ENCODE measurements at places on chromosomes 7 and 10. TPM values are rescaled to one million over a fixed set of nuclear protein-coding genes. Genes with fewer than 3 reads are reported as not detected.

- H3K4me1 ChIP-seq: peaks cover 24% of the 10 kb centered on the region
- H3K4me3 ChIP-seq: peak overlapping the region; percentile 95
- no peaks in the 10 kb centered on the region for H3K27me3 ChIP-seq
- peak overlapping the region; percentile 75 for H3K27ac ChIP-seq
These were observed 745 bp downstream of the YWHAG start for GRCh38 chr7:76358011-76358480.

DNA sequence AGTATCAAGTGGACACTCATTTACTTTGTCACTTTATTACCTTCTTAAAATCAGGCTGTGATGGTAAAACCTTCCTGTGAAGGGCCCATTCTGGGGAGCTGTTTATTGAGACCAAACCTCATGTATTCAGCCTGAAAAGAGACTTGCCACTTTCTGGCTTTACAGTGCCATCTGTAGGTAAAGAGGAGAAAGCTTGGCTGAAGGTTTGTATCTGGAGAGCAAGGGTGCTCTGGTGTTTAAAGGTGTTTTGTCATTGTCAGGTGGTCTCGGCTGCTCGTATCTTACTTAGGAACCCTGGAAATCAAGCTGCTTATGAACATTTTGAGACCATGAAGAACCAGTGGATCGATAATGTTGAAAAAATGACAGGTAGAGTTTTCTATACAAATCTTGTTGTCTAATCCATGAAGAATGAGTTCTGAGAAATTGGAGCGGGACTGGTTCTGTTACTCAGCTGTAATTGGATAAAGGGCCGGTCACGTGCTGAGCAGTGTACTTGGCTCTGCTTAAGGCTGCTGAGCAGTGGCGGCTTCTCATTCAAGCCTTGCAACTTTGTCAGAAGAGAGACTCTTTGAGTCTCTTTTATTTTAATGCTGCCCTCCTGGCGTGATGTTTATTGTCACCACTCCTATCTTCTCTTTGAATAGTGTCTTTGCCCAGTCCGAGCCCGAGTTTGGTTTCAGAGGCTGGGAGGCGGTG, 46.9 kb downstream of the AP3M1 start:
- H3K27ac ChIP-seq: no peak overlapping the region
- no peak overlapping the region for H3K4me3 ChIP-seq
- H3K4me1 ChIP-seq: no peaks in the 10 kb centered on the region
- H3K36me3 ChIP-seq: peaks cover 86% of the 10 kb centered on the region
- no peaks in the 10 kb centered on the region for H3K27me3 ChIP-seq

DNA sequence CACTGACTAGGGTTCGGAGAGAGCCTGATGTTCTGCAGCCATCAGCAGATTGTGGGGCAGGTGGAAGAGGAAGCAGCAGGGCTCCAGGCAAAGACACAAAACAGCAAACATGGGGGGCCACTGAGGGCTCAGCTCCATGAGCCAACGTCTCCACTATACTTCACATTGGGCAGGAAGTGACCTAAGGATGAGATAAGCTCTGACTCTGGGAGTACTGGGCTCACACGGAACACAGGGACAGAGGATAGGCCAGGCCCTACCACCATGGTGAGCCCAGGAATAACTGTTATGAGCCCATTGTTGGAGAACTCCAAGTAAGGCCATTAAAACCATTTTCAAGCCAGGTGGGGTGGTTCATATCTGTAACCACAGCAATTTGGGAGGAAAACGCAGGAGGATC, 14.9 kb upstream of the MRPS24 start:
- peaks cover 29% of the 10 kb centered on the region for H3K36me3 ChIP-seq
- peaks cover 4% of the 10 kb centered on the region for H3K4me1 ChIP-seq
- H3K27me3 ChIP-seq: no peaks in the 10 kb centered on the region
- no peak overlapping the region for H3K4me3 ChIP-seq

GRCh38 chr7:70349819-70350218, 751.5 kb downstream of the AUTS2 start:
- H3K4me3 ChIP-seq: no peak overlapping the region
- H3K27me3 ChIP-seq: no peaks in the 10 kb centered on the region
- H3K27ac ChIP-seq: no peak overlapping the region

- H3K36me3 ChIP-seq: no peaks in the 10 kb centered on the region
- peaks cover 12% of the 10 kb centered on the region for H3K4me1 ChIP-seq
- H3K4me3 ChIP-seq: no peak overlapping the region
- no peak overlapping the region for H3K27ac ChIP-seq
- H3K27me3 ChIP-seq: no peaks in the 10 kb centered on the region
These were observed 54.4 kb downstream of the SEMA3A start for GRCh38 chr7:84139986-84140729.

- H3K36me3 ChIP-seq: no peaks in the 10 kb centered on the region
- no peak overlapping the region for H3K27ac ChIP-seq
- peaks cover 35% of the 10 kb centered on the region for H3K27me3 ChIP-seq
- no peak overlapping the region for H3K4me3 ChIP-seq
- DNase-seq: no peak
- no peaks in the 10 kb centered on the region for H3K4me1 ChIP-seq
These were observed 17.8 kb upstream of the PTF1A start for GRCh38 chr10:23174074-23174976.

- no peak overlapping the region for H3K4me3 ChIP-seq
- no peaks in the 10 kb centered on the region for H3K36me3 ChIP-seq
- DNase-seq: no peak
- peaks cover 9% of the 10 kb centered on the region for H3K4me1 ChIP-seq
These were observed 48.6 kb upstream of the CNPY1 start for GRCh38 chr7:155594961-155595366.

DNA sequence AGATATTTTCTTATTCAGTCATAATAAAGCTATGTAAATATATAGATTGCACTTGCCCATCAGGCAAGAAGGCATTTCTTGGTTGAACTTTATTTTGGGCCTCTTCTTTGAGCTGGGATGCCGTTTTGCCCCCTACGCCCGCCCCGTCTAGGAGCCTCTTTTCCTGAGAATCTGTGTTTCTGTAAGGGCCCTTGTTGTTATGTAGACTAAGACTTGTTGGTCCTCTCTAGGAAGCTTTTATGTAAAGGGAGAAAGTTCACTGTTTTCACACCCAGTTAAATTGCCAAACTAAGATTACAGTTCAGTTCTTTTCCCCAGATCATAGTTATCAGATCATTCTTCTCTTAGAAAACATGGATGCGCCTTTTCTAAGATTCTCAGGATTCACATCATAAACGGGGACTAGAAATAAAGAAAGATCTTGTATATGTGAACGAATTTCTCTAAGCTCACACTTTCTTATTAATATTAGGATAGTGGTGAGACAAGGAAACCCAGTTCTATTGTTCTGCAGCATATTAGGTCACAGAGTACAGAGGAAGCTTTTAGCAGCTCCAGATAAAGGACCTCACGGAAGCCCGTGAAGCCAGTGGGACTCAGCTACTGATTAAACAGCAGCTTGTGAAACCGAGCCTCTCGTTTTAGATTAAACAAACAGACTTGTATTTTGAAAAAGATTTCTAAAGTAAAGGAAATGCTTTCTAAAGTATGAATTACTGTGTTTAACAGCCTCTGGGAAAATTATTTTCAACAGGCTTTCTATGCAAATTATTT, 3.8 kb downstream of the LMTK2 start:
- no peaks in the 10 kb centered on the region for H3K27me3 ChIP-seq
- H3K4me1 ChIP-seq: peaks cover 12% of the 10 kb centered on the region
- H3K27ac ChIP-seq: no peak overlapping the region
- no peak overlapping the region for H3K4me3 ChIP-seq
- DNase-seq: no peak

DNA sequence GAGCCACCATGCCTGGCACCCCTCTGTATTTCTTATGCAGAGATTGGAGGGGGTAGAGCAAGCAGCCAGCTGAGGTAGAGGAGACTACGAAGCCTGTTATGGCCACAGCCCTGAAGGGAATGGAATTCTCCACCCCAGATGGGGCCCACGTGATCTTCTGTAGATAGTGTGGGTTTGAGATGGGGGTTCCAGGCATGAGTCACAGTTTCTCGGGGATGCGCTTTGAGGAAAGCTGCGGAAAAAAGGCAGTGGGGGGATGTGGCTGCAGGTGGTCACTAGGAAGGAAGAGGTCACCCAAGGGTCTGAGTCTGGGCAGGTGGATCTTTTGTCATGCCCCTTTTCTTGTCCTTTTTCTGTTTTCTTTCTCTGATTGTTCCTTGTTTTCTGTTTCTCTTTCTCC, 11.5 kb downstream of the FAM131B start:
- no peaks in the 10 kb centered on the region for H3K27me3 ChIP-seq
- no peak overlapping the region for H3K27ac ChIP-seq
- H3K36me3 ChIP-seq: no peaks in the 10 kb centered on the region
- no peak for DNase-seq
- no peaks in the 10 kb centered on the region for H3K4me1 ChIP-seq
- H3K4me3 ChIP-seq: no peak overlapping the region

GRCh38 chr7:41385996-41386395, 316.9 kb downstream of the INHBA start:
- H3K4me3 ChIP-seq: no peak overlapping the region
- no peaks in the 10 kb centered on the region for H3K27me3 ChIP-seq

DNA sequence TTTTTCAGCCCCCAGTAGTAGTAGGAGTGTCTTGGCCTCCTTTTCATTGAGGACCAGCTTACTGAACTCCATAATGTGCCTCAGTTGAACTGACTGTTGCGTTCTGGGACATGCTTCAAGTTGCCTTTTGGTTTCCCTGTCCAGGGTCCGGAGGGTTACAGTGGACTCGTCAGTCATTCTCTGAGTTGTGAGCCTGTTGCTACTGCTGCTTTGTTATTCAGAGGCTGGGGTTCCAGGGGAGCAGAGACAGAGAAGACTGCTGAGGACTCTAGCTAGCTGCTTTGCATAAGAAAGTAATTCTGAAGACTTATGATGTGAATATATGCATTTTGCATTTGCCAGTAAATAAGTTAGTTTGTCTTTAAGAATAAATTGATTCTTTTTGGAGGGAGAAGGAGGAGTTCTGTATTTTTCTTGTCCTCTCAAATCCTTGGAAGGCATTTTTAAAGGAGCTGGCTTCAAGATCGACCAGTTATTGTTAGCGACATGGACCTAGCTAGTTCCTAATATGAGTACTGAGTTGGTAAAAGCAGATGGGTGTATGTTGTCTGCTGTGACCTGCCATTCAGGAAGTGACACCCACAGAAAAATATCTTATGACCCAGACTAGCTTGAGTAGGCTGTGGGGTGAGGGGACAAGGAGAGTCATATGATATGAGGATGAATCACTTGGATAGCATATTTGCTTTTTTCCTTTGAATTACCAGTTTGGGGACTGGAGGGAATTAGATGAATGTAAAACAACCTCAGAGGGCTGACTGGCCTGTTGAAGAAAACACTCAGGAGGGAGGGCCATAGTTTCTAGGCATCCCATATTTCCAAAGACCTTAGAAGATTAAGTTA, 8.3 kb downstream of the PI4K2A start:
- H3K4me3 ChIP-seq: peak overlapping the region; percentile 46
- peak overlapping the region; percentile 84 for H3K27ac ChIP-seq
- H3K27me3 ChIP-seq: no peaks in the 10 kb centered on the region
- peaks cover 36% of the 10 kb centered on the region for H3K36me3 ChIP-seq
- H3K4me1 ChIP-seq: peaks cover 61% of the 10 kb centered on the region

DNA sequence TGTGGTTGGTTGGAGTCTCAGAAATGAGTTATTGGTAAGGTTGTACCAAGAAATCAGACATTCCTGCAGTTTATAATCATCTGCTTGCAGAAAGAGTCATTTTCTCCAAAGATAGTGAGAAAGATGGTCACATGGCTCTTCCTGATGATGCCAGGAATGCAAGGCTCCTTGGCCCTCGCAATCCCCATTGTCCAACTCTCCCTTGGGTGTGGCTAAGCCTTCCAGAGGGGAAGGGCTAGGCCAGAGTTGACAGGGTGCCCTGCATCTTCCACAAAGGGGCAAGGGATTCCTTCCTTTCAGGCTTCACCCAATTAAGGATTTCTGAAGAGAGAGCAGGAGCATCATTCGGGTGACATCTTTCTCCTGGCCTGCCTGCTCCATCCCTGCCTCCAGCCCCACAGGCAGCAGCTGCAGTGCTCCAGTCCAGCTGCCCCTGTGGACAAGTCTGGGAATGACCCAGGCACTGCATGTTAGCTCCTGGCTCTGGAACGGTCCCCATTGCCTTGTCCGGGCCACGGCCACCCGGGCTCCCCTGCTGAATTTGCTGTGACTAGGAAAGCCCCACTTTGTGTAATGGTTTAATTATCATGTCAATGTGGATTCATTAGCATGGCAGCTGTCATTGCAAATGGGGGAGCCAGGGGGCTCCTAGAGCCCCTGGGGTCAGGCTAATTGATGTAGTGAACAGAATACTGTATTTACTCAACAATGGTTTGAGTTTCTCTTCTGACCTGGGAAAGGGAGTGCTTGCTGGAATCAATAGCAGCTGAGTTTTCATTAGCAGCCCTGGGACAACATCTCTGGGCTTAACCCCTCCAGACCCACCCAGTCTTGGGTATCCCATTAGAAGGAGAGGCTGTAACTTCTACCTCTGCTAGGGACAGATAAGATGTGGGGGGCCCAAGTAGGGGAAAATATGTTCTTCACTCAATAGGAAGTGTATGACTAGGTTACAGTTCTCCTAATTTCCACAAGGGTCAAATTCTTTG, 112.6 kb upstream of the TBX20 start:
- H3K4me1 ChIP-seq: no peaks in the 10 kb centered on the region
- no peak overlapping the region for H3K4me3 ChIP-seq

- H3K4me3 ChIP-seq: no peak overlapping the region
- no peaks in the 10 kb centered on the region for H3K27me3 ChIP-seq
- no peaks in the 10 kb centered on the region for H3K36me3 ChIP-seq
- peaks cover 72% of the 10 kb centered on the region for H3K4me1 ChIP-seq
These were observed 1.9 kb upstream of the MACC1 start for GRCh38 chr7:20219062-20219445.

- no peak overlapping the region for H3K4me3 ChIP-seq
- DNase-seq: peak; percentile 11
- no peaks in the 10 kb centered on the region for H3K27me3 ChIP-seq
- H3K27ac ChIP-seq: no peak overlapping the region
- 0 out of 2 replicates have a peak, but pooled peaks cover 7% of the 10 kb centered on the region for H3K4me1 ChIP-seq
- no peaks in the 10 kb centered on the region for H3K36me3 ChIP-seq
These were observed 41.9 kb downstream of the CADPS2 start for GRCh38 chr7:122844191-122844988.

DNA sequence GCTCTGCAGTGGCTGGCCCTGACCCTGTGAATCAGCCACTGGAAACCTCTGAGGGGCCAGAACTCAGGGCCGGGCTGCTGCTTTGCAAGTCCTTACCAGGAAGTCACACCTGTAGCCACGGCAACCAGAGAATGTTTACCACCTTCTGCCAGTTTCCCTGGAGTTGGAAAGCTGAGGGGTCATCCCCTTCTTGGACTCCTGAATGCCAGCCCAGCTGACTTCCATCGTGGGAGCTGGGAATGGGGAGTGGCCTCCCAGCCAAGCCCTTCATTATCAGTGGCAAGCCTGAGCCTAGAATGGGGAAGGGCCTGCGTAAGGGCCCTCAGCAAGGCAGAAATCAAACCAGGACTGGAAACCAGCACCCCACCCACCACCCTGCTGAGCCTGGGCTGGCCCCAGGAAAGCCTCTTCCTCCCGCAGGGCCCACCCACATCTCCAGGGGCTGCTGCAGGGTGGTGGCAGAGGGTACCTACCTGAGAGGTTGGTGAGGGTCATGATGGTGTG, 6.5 kb upstream of the CRHR2 start:
- H3K27me3 ChIP-seq: peaks cover 27% of the 10 kb centered on the region
- no peaks in the 10 kb centered on the region for H3K36me3 ChIP-seq
- no peak overlapping the region for H3K4me3 ChIP-seq
- H3K27ac ChIP-seq: no peak overlapping the region
- no peaks in the 10 kb centered on the region for H3K4me1 ChIP-seq

GRCh38 chr10:111360260-111360925, 283.6 kb downstream of the ADRA2A start:
- H3K36me3 ChIP-seq: no peaks in the 10 kb centered on the region
- peak; percentile 33 for DNase-seq
- no peaks in the 10 kb centered on the region for H3K4me1 ChIP-seq
- H3K27ac ChIP-seq: no peak overlapping the region
- peaks cover 5% of the 10 kb centered on the region for H3K27me3 ChIP-seq

The BTRC gene
- total RNA-seq: 4.4 TPM

The SLC26A5 gene
- total RNA-seq: 0.86 TPM

The MEOX2 gene
- total RNA-seq: not detected

The CDK1 gene
- total RNA-seq: 166 TPM

The FZD8 gene
- 275 TPM for total RNA-seq

The VAX1 gene
- 0.98 TPM for total RNA-seq

The FOXI2 gene
- total RNA-seq: not detected

The CALML5 gene
- total RNA-seq: not detected

The CCDC136 gene
- 9.8 TPM for total RNA-seq
